ENCODE measurements at places on chromosomes 2 and 18.

DNA sequence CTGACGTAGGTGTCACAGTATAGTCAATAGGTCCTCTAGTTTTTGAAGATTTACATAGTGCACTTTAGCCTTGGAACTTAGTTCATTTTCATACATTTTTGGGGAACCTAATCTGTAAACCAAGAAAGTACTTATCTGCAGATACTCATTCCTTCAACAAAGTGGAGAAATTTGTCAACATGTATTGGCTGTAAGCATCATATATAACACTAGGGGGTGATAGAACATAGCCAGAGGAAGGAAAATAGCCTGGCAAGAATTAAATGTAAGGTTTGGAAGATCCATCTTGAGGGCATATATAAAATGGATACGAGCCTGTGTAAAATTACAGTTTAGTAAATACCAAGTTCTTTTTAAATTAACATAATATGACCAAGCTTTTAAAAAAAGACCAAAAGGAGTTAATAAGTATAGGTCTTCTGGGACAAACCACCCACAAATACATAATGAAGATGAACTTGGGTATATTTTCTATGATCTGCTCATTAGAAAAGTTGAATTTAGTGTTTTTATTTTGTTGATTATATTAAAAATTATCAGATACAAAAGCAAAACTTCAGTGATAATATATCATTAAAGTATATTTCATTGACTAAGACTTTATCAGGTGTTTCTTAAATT is 18.2 kb downstream of the RPL37A start:
- DNase-seq: peak; percentile 53

GRCh38 chr18:30888344-30888743 is 154.2 kb downstream of the DSC3 start:
- DNase-seq: no peak

DNA sequence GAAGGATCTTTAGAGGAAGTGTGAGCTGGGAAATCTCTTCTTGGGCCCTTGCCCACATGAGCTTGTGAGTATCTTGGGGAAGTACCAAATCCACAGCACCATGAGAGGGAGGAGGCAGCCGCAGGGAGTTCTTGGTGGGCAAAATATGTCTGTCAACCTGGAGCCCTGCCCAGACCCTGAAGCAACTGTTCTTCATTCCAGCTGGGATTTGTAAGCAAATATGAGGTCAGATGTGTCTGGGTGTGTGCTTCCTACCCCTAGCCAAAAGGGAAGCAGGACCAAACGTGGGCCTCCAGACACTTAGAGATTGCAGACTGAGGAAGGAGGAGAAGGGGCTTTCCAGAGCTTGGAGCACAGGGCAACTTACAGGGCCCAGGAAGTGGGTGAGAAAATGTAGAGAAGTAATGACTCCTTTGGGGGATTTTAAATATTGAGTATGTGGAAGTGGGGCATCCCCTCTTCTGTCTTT is 41.9 kb downstream of the TMEM247 start:
- DNase-seq: no peak

DNA sequence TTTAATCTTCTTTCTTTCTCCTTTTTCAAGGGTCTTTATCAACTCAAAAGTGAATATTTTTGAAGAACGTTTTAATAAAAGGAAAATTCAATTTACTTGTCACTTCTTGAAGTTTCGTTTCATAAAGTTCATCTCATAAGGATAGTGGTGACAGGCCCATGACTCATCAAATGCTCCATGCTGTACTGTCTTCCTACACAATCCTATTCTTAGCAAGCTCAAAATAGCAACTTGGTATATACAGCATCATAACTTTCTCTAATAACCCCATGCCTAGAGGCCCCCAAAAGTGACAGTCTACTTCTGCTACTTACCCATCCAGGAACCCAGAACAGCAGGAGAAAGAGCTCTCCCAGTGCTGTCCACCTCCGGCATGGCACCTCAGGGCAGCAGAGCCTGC is 7.7 kb downstream of the FBXO15 start:
- no peak for DNase-seq

GRCh38 chr2:214031566-214031965 is 379.3 kb upstream of the VWC2L start:
- DNase-seq: no peak

DNA sequence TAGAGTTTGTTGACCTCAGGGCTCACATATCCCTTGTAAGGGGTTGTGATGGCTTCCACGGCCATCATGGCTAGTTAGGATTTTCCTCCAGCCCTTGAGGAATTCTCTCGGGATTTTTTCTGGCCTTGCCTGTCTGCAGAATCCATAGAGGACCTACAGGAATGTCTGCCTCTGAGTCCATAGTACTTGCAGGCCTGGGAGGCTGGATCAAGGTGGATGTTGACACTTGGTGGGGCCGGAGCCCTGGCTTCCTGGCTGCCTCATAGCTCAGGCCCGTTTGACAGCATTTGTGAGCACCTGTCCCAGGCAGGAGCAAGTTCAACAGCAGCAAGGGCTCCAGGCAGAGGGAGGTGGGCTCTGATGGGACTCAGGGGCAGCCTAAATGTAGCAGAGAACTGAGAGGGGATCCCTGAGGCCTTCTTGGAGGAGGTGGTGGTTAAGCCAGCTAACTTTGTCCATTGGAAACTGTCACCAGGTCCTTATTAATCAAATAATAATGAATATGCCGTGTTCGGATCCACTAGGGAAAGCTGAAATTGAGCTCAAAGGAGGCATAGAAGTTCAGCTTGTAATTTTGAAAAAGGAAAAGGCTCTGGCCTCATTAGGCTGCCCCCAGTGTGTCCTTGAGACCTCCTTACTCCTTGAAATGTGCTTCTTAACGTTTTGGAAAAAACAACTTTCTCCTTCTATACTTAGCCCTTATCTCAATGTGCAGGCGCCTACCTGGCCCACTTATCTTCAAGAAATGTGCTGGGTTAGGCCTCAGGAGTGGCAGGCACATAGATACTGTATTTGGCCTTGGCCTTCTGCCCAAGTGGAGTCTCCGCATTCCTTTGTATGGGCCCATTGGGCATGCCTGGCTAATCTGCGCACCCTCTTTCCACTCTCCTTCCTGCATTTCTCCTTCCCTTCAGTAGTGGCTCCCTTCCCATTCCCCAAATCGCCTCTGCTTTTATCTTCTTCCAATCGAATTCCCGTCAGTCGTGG is 66.9 kb downstream of the HPCAL1 start:
- DNase-seq: no peak

- DNase-seq: no peak
These were observed 143.2 kb upstream of the RND3 start for GRCh38 chr2:150630587-150631235.

GRCh38 chr2:239559417-239560261 is 158.8 kb upstream of the HDAC4 start:
- DNase-seq: no peak

DNA sequence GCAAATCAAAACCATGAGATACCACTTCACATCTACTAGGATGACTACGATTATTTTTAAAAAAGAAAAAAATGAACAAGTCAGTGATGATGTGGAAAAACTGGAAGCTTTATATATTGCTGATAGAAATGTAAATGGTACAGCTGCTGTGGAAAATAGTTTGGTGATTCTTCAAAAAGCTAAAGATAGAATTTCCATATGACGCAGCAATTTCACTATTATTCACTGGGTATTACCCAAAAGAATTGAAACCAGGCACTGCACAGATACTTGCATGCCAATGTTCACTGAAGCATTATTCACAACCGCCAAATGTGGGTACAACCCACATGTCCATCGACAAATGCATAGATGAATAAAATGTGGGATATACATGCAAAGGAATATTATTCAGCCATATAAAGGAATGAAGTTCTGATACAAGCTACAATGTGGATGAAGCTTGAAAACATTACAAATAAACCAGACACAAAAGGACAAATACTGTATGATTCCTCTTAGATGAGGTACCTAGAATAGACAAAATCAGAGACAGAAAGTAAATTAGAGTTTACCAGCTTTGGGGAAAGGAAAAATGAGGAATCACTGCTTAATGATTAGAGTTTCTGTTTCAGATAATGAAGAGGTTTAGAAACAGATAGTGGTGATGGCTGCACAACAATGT is 11.1 kb downstream of the RTTN start:
- DNase-seq: no peak

- no peak for DNase-seq
These were observed 3.5 kb downstream of the RNF144A start for GRCh38 chr2:6920743-6921064.

DNA sequence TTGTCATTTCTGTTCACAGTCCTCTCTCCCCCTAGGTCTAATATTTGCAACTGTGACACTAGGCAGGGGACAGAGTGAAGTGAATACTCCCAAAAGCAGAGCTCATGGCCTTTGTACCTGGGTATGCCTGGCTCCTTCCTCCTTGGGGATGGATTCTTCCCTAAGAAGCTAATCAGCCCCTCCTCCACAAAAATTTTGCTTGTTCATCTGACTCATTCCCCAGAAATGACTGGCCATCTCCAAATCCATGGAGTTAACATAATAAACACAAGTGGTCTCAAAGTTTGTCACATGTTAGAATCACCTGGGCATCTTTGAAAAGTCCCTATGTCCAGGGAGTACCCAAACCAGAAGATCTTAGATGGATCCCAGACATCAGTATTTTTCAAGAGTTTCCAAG is 65.3 kb downstream of the SUCLG1 start:
- no peak for DNase-seq

DNA sequence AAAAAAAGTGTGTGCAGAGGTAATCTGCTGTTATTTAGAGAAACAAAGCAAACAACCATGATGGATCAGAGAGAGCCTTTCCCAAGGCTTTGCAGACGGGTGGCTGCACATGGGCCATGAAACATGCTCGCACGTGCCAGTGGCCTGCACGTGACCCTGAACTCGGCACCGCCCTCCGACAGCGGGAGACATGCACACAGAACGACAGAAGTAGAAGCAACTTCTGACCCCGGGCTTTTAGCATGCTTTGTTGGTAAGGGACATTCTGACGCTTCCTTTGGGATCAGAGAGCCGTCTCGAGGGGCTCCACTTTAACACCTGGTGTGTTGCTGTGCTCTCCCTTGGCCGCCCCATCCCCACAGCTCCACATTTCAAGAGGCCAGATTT is 112.5 kb downstream of the KCNF1 start:
- DNase-seq: no peak

DNA sequence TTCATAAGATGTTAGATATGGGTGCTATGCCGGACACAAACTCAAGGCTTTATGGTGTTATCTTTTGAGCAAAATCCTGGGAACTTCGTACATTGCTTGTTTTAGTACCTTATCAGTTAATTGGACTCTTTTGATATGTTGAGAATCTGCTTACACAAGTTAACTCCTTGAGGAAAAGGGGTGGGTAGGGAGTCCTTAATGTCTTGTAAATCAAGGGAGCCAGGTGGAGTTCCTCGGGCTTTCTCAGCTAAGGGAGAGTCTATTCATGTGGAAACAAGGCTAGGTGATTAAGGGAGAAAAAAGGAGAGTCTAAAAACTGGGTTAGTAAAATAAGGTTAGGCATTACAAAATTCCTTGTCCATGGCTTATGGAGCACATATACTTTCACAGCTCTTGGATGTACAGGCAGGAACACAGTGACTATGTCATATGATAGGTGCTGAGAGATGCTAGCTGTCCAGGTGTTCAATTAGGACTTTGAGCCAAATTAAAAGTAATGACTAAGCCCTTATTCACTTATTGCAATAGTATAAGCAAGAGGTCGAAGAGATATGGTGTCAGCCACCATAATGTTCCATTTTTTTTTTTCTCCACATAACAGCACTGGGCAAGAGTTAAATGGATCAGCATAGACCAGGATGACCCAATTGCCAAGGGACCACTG is 59.5 kb upstream of the DYNAP start:
- DNase-seq: no peak

GRCh38 chr2:103208916-103209315 is 447.1 kb downstream of the TMEM182 start:
- DNase-seq: no peak

All from NCI-H1105 treated with DMSO at 0.1 percent for 48 hours (cell line).